ENCODE measurements at places on chromosomes 6 and 20. TPM values are rescaled to one million over a fixed set of nuclear protein-coding genes. Genes with fewer than 3 reads are reported as not detected.

DNA sequence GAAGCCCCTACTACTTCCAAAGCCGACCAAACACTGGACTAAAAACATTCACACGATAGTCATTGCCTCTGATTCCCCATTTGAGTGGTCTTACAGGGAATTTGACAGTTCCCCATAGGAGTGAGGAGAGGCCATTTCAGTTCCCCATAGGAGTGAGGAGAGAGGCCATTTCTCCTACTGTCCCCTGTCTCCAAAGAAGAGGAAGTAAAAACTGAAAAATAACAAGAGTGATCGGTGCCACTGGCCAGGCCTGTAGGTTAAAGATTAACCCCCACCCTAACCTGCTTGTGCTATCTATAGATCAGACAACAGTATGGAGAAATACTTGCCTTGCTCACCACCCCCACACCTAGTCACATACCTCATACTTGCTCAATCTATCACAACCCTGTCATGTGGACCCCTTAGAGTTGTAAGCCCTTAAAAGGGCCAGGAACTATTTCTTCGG is 204.0 kb upstream of the MOCS1 start:
- no peak overlapping the region for H3K27ac ChIP-seq
- no peak overlapping the region for H3K4me3 ChIP-seq
- no peaks in the 10 kb centered on the region for H3K4me1 ChIP-seq
- DNase-seq = no peak

GRCh38 chr20:35398660-35399144 is 13.1 kb downstream of the UQCC1 start:
- no peak overlapping the region for H3K4me3 ChIP-seq
- no peaks in the 10 kb centered on the region for H3K4me1 ChIP-seq
- no peak for DNase-seq
- H3K36me3 ChIP-seq = peaks cover 10% of the 10 kb centered on the region
- no peaks in the 10 kb centered on the region for H3K27me3 ChIP-seq
- H3K27ac ChIP-seq = no peak overlapping the region

DNA sequence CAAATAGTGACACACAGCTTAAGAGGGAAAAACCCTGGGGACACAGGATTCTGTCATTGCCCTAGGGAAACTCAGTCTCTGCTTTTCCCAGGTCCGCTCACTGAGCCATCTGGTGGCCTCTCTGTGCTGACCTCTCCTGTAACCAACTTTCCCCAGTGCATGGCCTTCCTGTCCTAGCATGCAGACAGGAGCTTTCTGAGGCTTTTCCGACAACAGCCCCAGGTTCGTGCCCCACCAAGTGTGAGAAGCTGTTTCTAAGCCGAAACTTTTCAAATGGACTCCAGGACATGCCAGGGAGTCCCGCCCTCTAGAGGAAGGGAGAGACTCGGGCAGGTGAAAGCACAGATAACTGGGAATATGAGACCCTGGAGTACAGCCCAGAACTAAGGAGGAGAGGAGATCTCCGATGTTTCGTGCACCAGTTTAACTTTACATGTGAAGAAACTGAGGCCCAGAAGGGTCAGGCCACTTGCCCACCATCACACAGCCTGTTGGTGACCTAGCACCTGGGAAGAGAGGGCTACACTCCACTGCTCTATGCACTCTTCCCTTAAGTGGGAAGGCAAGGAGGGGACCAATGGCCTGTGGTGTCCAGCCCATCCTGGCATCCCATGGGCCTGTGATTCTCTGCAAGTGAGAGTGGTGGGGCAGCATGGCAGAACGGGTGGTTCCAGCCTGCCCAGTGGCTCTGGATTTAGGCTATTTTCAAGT is 46.2 kb downstream of the RPP40 start:
- no peak for DNase-seq
- no peak overlapping the region for H3K4me3 ChIP-seq
- H3K27me3 ChIP-seq = no peaks in the 10 kb centered on the region
- H3K36me3 ChIP-seq = peaks cover 22% of the 10 kb centered on the region

GRCh38 chr6:134288538-134289203 is 29.2 kb downstream of the SGK1 start:
- peaks cover 17% of the 10 kb centered on the region for H3K4me1 ChIP-seq
- H3K27me3 ChIP-seq = no peaks in the 10 kb centered on the region
- H3K36me3 ChIP-seq = no peaks in the 10 kb centered on the region

GRCh38 chr6:48474136-48474535 is 363.1 kb upstream of the PTCHD4 start:
- H3K4me3 ChIP-seq = no peak overlapping the region
- DNase-seq = no peak
- H3K4me1 ChIP-seq = no peaks in the 10 kb centered on the region
- H3K27me3 ChIP-seq = 0 out of 2 replicates have a peak, but pooled peaks cover 5% of the 10 kb centered on the region
- no peaks in the 10 kb centered on the region for H3K36me3 ChIP-seq
- no peak overlapping the region for H3K27ac ChIP-seq

DNA sequence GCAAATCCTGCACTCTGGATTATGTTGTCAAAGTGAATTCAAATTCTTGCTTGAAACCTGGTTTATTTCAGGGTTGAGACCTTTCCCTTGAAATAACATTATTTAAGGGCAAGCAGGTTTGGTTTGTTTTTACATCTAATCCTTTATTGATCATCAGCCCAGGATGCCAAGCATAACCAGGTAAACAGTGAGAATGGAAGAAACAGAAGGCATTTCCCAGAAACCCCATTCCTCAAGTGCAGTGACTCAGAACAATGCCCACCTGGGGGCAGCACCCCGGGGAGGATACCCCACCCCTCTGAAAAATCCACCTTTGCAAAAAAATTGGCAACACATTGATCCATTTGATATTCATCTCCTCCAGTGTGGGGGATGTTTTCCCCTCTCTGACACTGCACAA is 32.5 kb downstream of the POFUT1 start:
- no peak overlapping the region for H3K4me3 ChIP-seq
- H3K27ac ChIP-seq = no peak overlapping the region
- DNase-seq = no peak
- no peaks in the 10 kb centered on the region for H3K4me1 ChIP-seq

DNA sequence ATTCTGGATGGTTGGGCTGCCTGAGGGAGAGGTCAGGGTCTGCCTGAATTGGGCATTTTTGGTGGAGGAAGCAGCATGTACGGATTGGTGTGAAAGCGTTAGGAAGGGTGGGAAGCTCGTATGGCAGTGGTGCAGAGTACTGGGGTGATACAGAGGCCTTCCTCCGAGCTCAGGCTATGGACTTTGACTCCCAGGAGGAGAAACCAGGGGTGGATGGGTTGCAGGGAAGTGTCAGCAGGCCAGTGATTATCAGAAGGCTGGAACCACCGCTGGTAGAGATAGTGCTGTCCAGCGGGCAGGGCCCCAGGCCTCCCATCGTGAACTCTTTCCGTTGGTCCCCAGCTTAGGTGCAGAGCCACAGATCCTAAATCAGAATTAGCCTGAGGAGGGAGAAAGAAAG is 5.3 kb downstream of the WFDC5 start:
- no peaks in the 10 kb centered on the region for H3K36me3 ChIP-seq
- H3K4me1 ChIP-seq = peaks cover 6% of the 10 kb centered on the region
- no peak overlapping the region for H3K27ac ChIP-seq
- no peaks in the 10 kb centered on the region for H3K27me3 ChIP-seq
- H3K4me3 ChIP-seq = no peak overlapping the region

The TMEM244 gene
- total RNA-seq = not detected

Data from SJSA1 (cell line).